Dermis microvascular lymphatic vessel endothelial cell (primary cell): ENCODE measurements at places on chromosomes 13 and 19. TPM values are rescaled to one million over a fixed set of nuclear protein-coding genes. Genes with fewer than 3 reads are reported as not detected.

ADAMTSL5 gene
- total RNA-seq = not detected in 2 replicates

PRODH2 gene
- total RNA-seq = not detected in 2 replicates

SYT5 gene
- under 0.01 TPM in 1 of 2 replicates, not detected in the other for total RNA-seq

S1PR5 gene
- total RNA-seq = 0.13 TPM in 1 of 2 replicates, not detected in the other

CD37 gene
- not detected in 2 replicates for total RNA-seq

IL11 gene
- under 0.01 and 0.13 TPM in 2 replicates for total RNA-seq

SLC10A2 gene
- total RNA-seq = not detected in 2 replicates

MTUS2 gene
- not detected in 2 replicates for total RNA-seq

ZNF160 gene
- total RNA-seq = 11.3 and 18.3 TPM in 2 replicates

- no peak for DNase-seq
Observed at GRCh38 chr19:35345671-35346111, 2.0 kb upstream of the FFAR1 start.

DNA sequence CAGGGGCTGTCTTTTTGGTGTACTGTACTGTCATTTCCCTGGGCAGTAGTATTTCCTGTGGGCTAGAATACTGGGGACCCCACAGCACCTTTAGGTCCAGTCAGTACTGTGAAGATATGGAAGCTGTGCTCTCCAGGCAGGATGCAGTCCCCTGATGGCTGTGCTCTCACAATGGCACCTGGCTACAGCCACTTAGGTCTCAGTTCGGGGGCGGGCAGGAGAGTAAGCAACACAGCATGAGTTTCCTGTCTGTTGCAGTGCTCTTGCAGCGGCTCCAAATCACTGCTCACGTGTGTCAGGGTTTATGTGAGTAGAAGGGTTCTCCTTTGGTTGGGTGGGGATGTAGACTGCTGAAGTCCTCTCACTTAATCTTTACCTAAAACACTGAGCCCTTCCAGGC lies 810.4 kb downstream of the DACH1 start:
- no peak for DNase-seq

DNA sequence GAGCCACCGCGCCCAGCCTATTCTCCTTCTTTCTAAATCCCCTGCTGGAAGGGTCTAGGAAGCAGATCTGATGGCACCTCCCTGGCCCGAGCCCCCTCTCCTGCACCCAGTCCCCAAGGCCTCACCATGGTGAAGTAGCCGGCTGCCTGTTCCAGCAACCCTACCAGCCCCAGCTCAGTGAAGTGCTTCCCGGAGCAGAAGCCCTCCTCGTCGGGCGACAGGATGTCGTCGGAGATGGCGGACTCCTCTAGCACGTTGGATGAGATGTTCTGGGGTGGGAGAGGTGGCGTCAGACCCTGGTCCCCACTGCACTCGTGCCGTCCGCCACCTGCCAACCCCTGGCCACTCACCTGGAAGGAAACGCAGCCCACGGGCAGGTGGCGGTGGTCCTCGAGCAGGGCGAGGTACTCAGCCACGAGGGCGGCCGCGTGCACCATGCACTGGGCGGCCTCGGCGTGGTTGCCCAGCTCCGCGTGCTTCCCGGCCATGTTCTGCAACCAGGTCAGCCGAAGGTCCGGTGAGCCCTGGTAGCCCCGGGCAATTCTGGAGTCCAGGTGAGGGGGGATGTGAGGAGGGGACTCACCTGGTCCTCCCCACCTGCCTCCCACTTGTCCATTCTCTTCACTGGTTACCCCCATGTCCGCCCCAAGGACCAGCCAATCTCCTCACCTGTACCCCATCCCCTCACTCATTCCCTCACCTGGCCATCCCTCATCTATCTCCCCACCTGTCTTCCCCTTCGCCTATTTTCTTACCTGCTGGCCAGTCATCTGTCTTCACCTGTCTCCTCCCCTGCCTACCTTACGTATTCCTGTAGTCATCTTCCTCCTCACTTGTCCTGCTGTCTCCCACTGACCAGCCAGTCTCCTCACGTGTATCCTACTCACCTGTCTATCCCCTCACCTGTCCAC lies 11.5 kb upstream of the KANK2 start:
- no peak for DNase-seq

DNA sequence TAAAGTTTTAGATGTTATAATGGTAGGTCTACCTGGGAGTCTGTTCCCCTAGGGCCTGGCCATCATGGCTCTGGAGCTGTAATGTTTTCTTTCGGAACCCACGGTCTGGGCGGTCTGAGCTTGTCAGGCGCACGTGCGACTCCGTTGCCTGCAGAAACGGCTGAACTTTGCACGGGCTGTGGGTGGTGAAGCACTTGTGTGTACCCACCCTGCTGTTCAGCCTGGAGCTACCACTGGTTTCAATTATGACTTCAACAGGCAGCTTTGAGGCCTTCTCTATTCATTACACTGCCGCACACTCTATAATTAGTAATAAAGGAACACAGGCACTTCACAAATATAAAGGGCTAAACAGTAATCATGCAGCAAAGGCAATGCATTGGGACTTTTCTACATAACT lies 6.0 kb downstream of the PCDH8 start:
- DNase-seq = no peak

- DNase-seq = no peak
Observed at GRCh38 chr13:83414393-83414792, 467.9 kb downstream of the SLITRK1 start.

DNA sequence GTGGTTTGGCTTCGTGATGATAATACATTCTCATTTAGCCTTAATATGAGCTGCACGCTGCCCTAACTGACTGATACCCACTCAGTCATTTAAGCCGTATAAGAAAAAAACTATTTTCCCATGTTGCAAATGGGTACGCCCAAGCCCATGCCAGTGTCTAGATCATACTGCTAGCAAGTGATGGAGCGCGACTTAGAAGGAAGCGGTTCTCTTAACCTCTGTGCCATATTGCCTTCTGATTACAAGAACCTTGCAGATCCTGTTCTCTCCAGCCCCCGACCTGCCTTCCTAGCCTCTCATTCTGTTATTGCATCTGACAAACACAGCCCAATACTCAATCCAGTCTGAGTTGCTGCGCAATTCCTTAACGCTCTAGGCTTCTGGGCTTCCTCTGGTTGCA lies 603 bp downstream of the GPALPP1 start:
- no peak for DNase-seq

GRCh38 chr13:66033924-66034323 lies 1196.2 kb downstream of the PCDH9 start:
- no peak for DNase-seq

- no peak for DNase-seq
Observed at GRCh38 chr13:112103260-112103838, 36.4 kb downstream of the SOX1 start.

DNA sequence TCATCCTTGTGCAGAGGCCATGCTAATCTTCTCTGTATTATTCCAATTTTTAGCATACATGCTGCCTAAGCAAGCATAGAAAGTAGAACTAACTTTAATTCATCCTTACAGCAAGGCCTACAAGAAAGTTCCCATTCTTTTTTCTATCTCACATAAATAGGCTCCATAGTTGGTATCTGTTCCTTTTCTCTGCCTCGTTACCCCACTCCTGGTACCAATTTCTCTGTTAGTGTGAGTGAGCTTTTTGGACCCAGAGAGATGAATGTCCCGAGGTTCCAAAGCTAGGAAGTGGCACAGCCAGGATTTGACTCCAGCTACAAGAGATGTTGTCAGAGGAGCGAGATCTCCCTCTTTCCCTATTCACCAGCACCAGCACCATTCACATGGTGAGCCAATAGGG lies 9.7 kb downstream of the HIF3A start:
- DNase-seq = no peak

- DNase-seq = peak; percentile 17
Observed at GRCh38 chr13:34207334-34207733, 389.4 kb downstream of the RFC3 start.

- no peak for DNase-seq
Observed at GRCh38 chr13:20222553-20222952, 9.6 kb downstream of the GJB6 start.

DNA sequence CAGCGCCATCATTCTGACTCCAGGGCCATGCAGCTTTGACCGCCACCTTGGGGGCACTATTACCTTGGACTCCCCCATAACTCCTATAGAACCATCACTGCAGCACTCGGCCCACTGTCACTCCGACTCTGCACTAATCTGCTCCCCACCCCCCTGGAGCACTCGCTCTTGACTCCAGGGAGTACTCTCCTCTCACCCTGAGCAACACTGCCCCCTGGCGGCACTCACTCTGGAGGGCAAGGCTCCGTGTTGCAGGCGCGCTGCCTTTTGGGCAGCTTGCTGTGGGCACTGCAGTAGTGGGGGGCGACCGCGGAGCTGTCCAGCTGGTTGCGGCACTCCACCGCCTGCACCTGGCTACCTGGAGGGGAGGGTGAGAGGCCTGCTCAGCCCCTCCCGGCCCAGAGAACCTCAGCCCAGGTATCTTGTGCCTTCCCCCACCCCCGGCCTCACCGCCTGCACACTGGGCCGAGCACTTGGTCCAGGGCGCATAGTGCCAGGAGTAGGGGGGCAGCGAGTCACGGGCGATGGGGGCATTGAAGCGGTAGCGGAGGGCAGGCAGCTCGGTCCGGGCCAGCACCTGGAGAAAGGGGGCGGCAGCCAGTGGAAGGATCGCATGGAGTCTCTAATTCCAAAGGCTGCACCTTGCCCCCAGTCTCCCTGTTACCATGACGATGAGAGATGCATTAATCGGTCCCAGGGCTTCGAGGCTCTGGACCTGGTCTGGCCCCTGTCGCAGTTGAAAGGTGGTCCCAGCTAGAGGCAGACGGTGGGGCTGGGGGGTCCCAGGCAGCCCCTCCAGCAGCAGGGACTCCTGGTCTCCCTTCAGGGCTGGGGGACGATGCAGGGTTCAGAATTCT lies 8.9 kb upstream of the MYO1F start:
- peak; percentile 29 for DNase-seq

- DNase-seq = no peak
Observed at GRCh38 chr19:17942181-17942580, 9.4 kb downstream of the CCDC124 start.

- no peak for DNase-seq
Observed at GRCh38 chr13:94968757-94969086, 256.4 kb upstream of the SOX21 start.

DNA sequence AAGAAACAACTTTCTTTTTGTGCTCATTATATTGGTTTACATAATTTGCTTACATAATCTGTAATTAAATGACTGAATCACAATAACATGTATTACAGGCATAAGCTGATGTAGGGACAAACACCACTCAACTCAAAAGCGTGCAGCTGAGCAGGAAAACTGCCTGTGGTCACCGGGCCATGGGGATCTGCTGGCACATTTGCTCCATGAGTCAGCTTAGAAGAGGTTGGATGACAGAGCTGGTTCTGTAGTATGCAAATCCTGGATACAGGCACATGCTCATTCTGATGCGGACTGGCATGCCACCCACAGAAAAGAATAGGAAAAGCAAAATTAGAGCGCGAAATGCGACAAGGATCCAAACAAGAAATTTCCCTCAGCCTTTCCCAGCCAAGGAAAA lies 128.6 kb downstream of the USP12 start:
- peak; percentile 35 for DNase-seq

DNA sequence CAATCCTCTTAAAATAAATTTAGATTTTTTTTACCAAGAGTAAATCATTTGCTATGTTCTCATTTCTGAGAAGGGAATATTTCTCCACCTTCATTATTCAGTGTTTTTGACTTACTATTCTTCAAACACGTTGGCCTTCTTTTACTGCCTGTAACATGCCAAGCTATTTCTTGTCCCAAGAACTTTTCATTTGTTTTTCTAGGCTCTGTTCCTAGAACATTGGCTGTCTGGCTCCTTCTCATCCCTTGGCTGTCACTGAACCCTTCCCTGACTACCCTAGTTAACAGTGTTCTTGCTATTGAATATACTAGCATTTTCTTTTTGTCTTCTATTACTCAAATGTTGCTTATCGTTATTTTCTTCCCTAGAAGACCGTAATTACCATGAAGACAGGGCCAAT lies 248.1 kb downstream of the ITGBL1 start:
- DNase-seq = peak; percentile 42

GRCh38 chr19:57334191-57334590 lies 13.9 kb downstream of the ZNF543 start:
- no peak for DNase-seq

GRCh38 chr13:60099631-60100420 lies 63.9 kb downstream of the DIAPH3 start:
- no peak for DNase-seq

DNA sequence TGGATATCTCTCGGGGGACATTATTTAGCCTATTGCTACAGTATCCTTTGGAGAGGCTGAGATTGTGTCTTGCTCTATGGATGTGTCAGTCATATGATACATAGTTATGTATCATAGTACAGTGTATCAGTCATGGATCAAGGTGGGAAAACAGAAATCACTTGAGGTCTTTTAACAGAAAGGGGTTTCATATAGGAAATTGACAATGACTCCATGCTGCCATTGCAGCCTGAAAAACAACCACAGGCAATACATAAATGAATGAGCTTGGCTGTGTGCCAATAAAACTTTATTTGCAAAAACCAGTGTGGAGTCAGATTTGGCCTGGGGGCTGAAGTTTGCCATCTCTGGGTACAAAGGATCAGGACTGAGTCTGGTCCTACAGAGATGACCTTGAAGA lies 35.4 kb downstream of the COLGALT1 start:
- no peak for DNase-seq

- no peak for DNase-seq
Observed at GRCh38 chr19:1011831-1012333, 9.0 kb downstream of the TMEM259 start.

- DNase-seq = no peak
Observed at GRCh38 chr13:24083722-24084421, 76.6 kb upstream of the SPATA13 start.

DNA sequence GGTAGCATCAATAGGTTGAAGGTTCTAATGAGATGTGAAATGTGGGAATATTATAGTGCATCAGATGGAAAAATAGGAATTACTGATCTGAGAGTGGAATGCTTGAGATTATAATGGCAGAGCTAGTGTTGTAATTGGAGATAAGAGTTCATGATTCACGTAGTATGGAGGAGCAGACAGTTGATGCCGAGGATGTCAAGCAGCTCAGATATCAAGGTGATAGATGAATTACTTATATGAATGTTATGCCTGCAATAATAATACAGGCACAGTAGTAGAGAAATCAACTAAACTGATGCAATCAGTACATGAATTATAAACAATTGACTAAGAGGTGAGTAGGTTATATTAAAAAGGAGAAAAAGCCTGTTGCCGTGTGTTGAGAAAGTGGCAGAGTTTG lies 793.2 kb upstream of the GPC6 start:
- no peak for DNase-seq

DNA sequence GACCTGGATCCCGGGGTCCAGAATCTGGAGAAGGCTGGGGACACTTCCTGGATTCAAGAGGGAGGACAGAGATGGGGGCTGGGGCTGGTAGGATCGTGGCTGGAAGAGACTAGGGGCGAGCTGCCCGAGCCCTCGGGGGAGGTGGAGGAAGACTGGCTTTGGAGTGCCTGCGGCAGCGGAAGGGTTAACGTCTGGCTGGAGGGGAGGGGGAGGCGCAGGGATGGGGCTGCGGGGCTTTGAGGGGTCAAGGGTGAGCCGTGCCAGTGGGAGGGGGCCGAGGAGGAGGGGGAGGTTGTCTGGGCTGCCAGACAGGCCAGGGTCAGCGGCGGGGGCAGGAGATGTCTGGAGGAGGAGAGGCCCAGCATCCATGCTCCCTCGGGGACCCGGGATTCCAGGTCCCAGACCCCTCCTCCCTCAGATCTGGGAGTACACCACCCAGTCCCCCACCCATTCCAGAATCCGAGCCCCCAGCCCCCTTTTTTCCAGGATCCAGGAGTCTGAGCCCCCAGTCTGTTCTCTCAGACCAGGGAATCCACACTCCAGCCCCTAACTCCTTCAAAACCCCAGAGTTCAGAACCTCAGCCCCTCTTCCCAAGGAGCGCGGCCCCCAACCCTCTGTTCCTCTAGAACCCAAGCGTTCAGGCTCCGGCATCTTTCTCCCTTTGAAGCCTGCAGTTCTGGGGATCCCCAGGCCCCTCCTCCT lies 3.2 kb upstream of the SPACA6 start:
- no peak for DNase-seq

- no peak for DNase-seq
Observed at GRCh38 chr19:10450853-10451609, 30.7 kb downstream of the PDE4A start.
